Heart left ventricle (tissue), 16 donors: ENCODE measurements at places on chromosomes 7 and 10. TPM values are rescaled to one million over a fixed set of nuclear protein-coding genes. Genes with fewer than 3 reads are reported as not detected.

The PRKAG2 gene
- 61.3 TPM for polyA plus RNA-seq

The OR2A5 gene
- not detected for polyA plus RNA-seq

The ITGB8 gene
- polyA plus RNA-seq: 0.61 TPM

The ADAM22 gene
- polyA plus RNA-seq: 0.27 TPM

The IGF2BP3 gene
- polyA plus RNA-seq: 0.30 TPM

The NPTX2 gene
- polyA plus RNA-seq: 4.8 TPM

The HK1 gene
- 83.0 TPM for polyA plus RNA-seq

DNA sequence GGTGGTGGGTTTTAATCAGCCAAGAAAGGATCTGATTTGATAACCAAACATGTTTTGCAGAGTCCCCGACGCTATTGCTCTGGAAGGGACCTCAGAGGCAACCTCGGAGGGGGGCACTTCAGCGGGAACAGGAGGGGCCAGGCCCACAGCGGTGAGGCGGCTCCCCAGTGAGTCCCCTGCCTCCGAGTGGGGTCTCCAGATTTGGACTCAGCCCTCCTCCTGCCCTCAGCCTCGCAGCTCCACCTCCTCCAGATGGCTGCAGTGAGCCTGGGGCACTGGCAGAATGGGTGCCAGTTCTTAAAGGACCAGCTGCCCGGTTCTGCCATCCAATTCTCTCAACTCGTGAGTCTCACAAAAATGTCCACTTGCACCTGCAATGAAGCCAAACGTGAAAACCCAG, 61.0 kb upstream of the NANOS1 start:
- no peak for DNase-seq

- peak; percentile 14 for DNase-seq
Measured at GRCh38 chr7:1673581-1674118, 3.6 kb downstream of the ELFN1 start.

DNA sequence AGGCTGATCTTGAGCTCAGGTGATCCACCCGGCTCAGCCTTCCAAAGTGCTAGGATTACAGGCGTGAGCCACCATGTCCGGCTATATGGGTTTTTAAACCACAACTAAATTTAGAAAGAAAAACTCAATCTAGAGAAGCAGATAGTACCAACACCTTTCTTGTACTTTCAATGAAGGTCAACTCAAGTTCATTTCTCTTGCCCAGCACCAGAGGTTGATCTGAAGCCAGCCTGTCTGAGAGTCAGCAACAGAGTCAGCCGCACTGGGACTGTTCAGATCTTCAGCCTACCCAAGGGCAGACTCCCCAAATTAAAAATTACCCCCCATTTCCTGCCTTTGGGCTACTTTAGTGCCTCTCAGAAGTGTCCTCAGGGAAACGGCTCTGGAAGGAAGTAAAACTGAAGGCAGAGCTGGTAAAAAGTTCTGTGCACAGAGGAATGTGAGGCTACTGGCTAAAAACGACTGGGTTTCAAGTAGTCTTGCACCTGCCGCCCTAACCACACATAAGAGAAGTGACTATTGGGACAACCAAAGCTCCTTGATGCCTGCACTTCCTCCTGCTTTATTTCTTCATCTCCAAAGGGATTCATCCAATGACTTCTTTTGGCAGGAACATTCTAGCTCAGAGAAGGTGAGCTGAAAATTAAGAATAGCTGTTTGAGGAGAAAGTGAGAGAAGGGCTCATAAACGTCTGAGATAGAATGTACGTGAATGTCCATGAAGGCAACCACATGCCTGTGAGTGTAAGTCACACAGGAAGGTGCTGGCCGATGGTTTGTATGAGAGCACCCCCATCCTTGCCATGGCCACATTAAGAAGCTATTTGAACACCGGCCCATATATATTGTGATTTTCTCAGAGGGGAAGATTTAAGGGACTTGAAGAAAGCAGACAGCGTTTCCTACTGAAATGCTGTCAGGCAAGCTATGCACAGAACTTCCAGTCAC, 142.4 kb upstream of the PRR15 start:
- DNase-seq: no peak

GRCh38 chr10:1243486-1244234, 187.5 kb downstream of the WDR37 start:
- no peak for DNase-seq

- DNase-seq: no peak
Measured at GRCh38 chr7:150937848-150938561, 40.1 kb downstream of the KCNH2 start.

DNA sequence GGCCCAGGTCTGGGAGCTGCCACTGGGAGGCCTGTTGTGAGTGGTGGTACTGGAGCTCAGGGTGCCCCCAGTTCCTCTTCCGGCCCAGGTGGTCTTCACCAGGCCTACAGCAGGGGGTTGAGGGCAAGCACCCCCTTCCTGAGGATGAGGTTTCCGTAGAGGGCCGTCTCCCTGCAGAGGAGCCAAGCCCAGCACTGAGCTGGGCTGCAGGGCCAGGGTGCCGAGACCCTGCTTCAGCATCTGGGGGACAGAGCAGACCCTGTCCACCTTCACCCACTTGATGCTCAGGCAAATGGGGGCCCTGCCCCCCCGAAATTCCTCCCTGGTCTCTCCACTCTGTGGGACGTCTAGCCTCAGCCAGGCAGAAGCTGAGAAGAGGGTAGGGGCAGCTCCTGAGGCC, 2.6 kb downstream of the FUOM start:
- no peak for DNase-seq

DNA sequence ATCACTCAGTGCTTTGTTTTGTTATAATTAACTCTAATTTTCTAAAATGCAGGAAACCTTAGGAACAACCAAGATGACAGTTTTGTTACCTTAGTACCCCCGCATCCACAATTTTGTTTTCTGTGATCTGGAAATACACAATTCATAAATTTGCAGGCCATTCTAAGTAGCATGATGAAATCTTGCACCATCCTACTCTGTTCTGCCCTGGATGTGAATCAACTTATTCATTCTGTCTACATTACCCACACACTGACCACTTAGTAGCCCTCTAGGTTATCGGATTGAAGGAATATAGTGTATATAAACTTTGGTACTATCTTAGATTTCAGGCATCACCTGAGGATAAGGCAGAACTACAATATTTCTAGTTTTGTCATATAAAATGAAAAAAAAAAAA, 155.9 kb downstream of the CTTNBP2 start:
- no peak for DNase-seq

DNA sequence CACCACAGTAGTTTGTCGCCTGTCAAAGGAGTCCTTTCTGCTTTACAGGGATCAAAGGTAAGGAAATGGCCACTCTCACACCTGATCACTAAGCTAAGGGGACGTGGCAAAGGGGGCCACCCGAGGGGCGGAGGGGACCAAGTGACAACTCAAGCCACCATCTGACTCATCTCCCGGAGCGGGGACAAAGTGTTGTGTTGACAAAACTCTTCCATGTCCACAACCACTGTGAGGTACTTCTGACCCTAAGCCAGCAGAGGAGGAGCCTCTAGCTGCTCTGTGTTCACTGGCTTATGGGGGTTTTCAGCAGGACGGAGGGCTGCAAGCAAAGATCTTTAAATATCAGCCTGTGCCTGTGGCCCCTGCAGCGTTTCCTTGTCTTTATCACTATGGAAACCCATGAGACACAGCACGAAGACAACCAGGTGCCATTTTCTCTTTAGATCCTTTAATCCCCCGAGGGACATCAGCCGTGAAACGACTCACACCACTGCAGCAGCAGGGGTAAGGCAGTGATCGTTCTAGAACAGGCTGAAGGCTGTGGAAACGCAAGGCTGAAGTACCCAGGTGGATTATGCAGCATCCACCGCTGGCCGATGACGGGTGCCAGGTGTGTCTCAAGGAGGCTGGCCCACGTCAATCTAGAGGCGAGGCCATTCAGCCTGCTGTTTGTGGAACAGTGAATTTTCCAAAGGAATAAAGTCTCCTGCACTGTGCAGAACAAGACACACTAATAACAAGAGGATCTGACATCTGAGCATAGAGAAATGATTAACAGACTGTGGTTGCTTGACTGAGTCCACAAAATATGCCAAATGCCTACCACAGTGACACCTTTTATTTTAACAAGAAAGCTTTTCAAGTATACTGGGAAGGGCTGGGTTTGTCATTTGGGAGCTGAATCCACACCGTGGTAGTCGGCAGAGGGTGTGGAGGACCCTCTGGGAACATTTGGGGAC, 26.6 kb upstream of the DDC start:
- DNase-seq: no peak

GRCh38 chr10:75253281-75254220, 17.8 kb upstream of the COMTD1 start:
- DNase-seq: no peak

DNA sequence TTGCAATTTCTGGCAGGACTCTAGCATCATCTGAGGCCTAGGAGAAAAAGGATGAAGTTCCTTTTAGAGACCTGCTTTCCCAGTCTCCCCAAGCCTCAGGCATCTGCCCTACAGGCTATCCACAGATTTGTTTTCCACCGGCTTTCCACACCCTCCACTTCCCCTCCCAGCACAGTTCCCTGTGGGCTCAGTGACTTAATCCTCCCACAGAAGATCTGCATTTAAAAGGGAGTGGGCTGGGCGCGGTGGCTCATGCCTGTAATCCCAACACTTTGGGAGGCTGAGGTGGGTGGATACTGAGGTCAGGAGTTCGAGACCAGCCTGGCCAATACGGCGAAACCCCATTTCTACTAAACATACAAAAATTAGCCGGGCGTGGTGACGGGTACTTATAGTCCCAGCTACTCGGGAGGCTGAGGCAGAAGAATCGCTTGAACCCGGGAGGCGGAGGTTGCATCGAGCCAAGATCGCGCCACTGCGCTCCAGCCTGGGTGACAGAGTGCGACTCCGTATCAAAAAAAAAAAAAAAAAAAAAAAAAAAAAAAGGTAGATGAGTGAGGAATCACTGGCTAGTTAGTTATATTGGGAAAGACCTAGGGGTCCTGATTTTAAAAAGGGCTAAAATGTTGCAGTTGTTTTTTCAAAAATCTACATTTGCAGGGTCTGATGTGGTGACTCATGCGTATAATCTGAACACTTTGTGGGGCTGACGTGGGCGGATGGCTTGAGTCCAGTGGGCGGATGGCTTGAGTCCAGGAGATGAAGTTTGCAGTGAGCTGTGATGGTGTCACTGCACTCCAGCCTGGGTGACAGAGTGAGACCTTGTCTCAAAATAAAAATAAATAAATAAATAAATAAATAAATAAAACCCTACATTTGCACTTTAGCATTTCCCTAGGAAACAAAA, 119.5 kb downstream of the BAMBI start:
- no peak for DNase-seq

GRCh38 chr10:129848696-129849451, 115.2 kb downstream of the EBF3 start:
- DNase-seq: no peak

DNA sequence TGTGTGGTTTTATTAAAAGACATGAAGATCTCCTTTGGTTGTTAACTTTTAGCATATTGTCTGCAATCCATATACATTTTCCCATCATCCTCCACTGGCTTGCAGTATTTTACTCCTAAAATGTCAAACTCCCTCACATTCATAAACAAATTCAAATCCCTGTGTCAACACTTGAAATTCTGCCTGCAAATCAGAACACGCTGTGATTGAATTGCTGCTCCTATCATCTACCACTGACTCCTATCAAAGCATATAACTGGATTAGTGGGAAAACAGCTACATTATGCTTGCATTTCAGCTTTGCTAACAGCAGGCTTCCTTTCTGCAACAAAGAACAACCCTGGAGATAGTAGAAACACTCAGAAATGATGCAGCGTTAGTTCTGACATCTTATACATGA, 281.8 kb upstream of the HGF start:
- no peak for DNase-seq

- DNase-seq: no peak
Measured at GRCh38 chr7:98697083-98697482, 80.0 kb downstream of the NPTX2 start.

DNA sequence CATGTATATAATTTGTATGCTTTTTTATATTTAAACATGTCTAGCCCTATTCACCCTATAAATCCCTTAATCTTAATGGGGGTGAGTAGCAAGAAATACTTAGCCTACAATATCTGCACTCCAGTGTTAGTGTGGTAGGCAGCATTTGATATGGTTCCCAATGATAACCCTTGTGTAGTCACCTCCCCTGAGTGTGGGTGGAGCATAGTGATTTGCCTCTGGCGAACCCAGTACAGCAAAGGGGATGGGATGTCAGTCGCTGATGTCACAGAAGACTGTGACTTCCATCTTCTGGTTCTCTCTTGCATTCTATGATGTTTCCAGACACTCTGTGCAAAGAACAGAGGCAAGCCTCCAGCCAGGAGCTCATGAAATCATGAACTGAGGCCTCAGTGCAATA, 211.2 kb downstream of the CRPPA start:
- DNase-seq: no peak

GRCh38 chr10:73094986-73095480, 1.6 kb downstream of the P4HA1 start:
- DNase-seq: no peak

- DNase-seq: no peak
Measured at GRCh38 chr7:14233076-14233867, 243.8 kb upstream of the ETV1 start.
